ENCODE measurements at places on chromosomes 1 and 21. TPM values are rescaled to one million over a fixed set of nuclear protein-coding genes. Genes with fewer than 3 reads are reported as not detected.

Gene ERVH48-1
- total RNA-seq: not detected

Gene OR2T35
- not detected for total RNA-seq

Gene UQCRH
- total RNA-seq: 664 TPM

Gene PADI1
- 0.86 TPM for total RNA-seq

Gene HUNK
- 1.2 TPM for total RNA-seq

Gene ANKRD35
- not detected for total RNA-seq

Gene C4BPA
- 0.33 TPM for total RNA-seq

Gene USH2A
- not detected for total RNA-seq

Gene DDOST
- total RNA-seq: 213 TPM

Gene COL9A2
- total RNA-seq: 0.24 TPM

Gene BLACAT1
- not detected for total RNA-seq

Gene RPF1
- 31.6 TPM for total RNA-seq

Gene FNDC7
- total RNA-seq: not detected

Gene GBP3
- total RNA-seq: 2.2 TPM
